MG63 (cell line): ENCODE measurements at places on chromosomes 12 and 14.
A peak's percentile ranks its signal among the peaks of the same experiment; 100 is the strongest.

DNA sequence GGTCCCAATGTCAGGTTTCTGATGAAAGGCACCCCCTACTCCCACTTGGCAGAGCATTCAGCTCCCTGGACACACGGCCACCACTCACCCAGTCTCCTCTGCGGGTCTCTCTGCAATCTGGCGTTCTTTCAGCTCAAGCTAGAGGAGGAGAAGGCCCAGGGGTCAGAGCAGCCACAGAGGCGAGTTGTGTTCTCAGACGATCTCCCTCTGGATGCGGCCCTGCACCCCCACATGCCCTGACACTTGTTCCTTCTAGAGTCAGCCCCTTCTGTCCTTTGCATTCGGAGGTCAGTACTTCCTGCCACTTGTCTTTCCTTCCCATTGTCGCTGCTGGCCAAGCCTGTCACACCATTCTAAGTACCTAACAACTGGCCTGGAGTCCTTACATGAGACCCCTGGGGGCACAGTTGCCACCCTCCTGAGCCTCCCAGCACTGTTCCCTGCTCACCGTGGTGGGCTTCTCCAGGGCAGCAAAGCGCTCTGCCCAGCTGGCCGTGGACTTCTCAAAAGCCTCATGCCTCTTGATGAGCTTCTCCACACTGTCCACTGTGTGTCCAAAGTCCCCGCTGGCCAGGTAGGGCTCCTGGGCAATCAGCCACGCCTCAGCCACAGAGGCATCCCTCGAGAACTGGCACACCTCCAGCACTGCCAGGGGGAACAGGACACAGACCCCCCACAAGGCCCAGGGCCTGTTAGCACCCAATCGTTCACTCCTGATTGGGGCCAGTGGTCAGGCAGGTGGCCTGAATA, 63.2 kb downstream of the PLEKHG3 start:
- DNase-seq, result no peak

DNA sequence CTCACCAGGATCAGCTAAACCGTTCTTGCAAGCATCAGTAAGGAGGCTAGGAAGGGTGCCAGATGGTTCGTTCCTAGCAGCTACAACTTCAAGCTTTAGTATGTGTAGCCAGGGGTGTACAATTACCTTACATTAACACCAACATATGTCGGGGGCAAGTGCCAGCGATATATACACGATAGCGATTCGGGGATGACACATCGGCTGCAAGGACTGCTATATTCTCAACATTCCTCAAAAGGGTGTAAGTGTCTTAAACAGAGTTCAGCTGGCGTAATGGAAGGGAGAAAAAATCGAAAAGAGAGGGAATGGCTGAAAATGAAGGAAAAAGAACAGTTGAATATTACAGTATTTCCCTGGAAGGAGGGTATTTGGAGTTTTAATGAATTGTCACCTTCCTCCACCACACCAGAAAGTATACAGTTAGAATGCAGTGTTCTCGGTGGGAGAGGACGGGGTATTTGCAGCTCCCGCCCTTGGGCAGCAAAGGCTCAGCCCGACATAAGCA, 545 bp downstream of the LIMA1 start:
- DNase-seq, result peak; percentile 8

DNA sequence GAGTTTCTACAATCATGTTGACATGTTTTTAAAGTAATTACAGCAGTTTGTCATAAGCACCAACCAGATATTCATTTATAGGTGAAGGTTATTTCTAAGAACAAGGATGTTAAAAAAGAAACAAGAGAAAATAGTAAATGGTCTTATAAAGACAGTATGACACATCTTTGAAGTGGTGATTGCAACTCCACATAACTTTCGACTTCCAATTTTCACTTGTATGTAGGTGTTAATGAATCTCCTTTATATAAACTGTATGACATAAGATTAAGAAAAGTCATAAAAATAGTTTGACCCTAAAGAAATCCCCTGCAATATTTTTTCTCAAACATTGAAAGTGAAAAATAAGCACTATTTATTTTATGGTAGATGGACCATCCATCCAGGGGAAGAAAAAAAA, 144.8 kb upstream of the PTPRQ start:
- no peak for DNase-seq

DNA sequence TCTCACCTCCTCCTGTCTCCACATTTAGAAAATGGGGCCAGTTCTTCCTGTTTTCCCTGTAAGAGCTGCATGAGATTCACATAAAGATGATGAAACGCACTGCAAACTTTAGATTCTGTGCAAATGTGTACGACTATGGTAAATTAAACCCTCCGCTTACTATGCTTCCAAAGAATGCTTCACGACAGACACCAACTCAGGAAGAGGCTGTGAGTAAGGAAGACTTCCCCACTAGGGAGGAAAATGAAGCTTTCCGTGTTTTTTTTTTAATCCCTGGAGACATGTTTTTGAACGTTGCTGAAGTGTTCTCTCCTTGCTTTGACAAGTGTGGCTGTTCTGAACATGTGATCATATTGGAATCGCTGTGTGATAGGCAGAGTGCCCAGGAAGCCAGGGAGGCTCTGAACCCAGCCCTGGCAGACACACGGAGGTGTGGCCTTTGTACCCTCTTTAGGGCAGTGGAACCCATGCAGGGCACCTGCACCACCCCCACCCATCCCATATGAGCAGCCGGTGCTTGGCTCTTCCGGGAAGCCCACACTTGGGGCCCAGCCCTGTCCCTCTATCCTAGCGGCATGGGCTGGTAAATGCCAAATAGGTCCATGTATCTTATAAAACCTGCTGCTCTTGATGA, 7.5 kb upstream of the SYNE3 start:
- no peak for DNase-seq

DNA sequence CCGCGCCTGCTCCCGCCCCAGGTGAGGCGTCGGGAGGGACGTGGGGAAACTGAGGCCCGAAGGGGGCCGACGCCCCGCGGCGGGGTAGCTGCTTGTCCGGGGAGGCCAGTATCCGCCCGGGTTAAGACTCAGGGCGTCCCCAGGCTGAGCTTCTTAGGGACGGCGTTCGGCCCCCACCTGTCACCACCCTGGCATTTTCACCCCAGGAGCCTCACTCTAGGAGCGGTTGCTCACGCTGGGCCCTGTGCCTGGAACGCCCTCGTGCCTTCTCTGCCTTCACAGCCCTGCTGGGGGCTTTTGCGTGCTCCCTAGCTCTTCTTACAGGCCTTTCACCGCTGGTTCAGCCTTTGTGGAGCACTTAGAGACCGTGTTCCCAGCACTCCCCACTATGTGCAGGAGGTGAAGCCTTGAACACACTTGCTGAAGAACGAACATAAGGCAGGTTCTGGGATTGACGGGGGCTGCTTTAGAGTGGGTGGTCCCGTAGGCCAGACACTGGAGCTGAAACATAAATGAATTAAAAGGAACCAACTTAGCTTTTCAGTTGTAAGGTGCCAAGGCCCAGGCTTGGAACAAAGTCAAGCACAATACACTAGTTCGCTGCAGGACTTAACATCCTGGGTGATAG, 601 bp downstream of the ZNF839 start:
- peak; percentile 49 for DNase-seq

- DNase-seq, result no peak
Measured at GRCh38 chr14:38948171-38948570, 154.9 kb downstream of the SEC23A start.

DNA sequence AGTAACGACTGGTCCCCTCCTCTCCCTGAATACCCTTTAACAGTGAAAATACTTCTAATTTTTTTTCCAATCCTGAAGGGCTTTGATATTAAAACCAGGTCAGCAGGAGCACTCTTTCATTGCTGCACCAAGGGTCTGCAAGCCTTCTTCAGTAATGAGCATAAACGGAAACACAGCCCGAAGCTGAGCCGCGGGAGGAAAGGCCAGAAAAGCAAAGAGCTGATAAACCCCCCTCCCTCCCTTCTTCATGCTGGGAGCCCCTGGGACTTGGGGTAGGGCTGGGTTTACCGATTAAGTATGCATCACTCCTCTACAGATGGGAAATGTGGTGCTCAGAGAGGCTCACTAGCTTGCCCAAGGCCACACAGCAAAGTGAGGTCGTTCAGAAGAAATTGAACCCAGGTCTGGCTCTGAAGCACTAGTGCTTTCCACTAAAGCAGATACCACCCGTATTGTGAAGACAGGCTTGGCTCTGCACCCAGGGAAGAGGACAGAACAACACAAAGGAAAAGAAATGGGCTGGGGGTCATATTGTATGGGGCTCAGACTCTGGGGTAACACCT, 128.8 kb downstream of the GLT1D1 start:
- DNase-seq, result no peak

- DNase-seq, result no peak
Measured at GRCh38 chr12:124370851-124371250, 76.0 kb downstream of the RFLNA start.

GRCh38 chr12:88522961-88523360, 57.3 kb downstream of the KITLG start:
- DNase-seq, result no peak

DNA sequence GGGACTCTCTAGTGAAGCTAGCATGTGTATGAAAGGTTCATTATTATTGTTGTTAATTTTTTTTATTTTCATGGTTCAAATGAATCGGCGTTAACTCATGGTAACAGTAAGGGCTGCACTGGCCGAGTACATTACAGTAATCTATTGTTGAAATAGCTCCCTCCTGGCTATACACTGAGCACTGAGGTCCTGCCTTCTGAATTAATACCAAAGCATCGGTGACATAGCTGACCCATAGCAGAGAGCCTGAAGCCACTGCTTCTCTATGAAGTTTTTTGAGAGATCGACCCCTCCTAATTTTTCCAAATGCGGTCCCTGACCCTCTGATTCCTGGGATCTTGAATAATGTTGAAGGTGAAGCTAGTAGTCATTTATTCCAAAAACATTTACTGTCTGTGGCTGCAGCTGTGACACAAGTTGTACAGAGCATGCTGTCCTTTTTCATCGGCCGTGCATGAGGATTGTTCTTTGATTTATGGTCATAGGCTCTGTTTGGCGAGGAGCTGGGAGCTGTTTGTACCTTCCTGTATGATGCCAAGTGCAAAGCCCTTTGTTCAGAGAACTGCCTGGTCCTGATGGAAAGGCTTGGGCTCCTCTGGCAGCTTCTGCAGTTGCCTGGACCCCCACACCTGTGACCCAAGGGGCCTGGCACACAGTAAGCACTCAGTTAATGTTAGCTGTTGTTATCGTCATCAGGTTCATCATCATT, 486.5 kb downstream of the EGLN3 start:
- DNase-seq, result no peak

GRCh38 chr12:45075587-45076282, 24.8 kb upstream of the DBX2 start:
- DNase-seq, result no peak

- no peak for DNase-seq
Measured at GRCh38 chr14:103710771-103711377, 4.4 kb downstream of the XRCC3 start.

GRCh38 chr12:108462686-108463085, 52.4 kb upstream of the FICD start:
- no peak for DNase-seq

DNA sequence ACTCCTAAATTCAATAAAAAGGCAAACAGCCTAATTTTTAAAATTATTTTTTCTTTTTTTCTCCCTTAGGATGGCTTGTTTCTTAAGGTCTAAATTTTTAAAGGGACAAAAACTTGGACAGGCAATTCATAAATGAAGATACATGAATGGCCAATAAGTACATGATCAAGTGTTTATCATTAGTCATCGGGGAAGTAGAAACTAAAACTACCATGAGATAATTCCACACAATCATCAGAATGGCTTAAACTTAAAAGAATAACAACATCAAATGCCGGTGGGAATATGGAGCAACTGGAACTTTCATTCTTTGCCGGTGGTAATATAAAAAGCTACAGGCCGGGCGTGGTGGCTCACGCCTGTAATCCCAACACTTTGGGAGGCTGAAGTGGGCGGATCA, 29.1 kb downstream of the MOK start:
- no peak for DNase-seq

- DNase-seq, result no peak
Measured at GRCh38 chr14:86404989-86405649, 875.2 kb downstream of the FLRT2 start.

DNA sequence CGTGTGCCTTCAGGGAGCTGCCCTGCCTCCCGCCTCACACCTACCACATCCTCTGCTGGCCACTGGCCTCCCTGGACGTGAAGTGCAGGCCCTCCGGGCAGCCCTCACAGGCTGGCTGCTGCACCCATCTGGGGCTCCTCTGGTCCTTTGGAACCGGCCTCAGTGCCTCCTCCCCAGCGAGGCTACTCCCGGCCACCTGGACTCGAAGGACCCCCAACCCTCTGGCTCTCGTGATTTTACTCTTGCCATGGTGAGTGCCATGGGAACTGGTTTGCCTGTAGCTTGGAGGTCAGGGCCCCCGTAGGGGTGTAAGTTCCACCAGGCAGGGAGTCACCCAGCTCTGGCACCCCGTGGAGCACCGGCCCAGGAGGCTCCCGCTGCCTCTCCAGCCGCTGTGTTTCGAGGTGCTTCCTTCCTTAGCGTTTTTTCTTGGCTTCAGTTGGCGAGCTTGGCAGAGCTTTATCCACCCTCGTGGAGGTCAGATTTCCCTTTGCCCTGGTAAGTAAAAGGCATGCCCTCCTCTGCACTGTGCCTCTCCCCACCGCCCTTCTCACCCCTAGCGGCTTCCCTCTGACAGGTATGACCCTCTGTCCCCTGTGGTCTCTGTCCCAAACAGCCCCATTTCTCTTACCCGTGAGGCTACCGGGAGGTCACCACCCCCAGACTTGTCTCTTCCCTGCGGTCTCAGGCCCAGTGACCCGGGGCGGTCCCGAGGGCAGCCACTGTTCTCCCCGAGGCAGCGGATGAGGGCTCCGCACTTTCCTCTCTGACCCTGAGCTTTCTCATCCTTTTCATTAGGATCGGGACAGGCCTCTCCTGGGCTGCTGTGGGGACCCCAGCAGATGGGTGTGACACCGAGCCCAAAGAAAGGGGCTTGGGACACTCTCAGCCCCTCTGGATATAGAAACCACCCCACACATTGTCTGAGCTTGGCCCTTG, 203.1 kb upstream of the C14orf180 start:
- DNase-seq, result no peak

DNA sequence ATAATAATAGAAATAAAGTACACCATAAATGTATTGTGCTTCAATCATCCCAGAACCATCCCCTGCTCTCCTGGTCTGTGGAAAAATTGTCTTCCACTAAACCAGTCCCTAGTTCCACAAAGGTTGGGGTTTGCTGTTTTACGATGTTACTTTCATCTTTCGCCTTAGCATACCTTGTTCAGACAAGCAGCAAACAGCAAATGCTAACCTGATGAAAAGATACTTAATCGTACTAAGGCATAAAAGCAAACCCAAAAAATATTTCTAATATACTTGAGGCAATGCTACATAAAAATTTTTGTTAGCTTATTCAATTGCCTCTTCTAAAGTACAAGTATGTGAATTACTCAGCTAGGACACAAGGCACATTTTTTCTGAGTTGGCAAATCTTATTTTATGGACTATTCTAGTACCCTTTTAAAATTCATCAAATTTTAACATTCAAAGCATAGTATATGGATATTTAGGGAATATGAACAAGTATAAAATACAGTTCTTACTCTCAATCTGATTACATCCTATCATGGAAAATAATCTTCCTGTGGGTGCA, 97.1 kb upstream of the PLEKHG7 start:
- no peak for DNase-seq

GRCh38 chr14:92785667-92786426, 8.3 kb upstream of the GOLGA5 start:
- peak; percentile 17 for DNase-seq
